NCI-H1092 treated with DMSO at 0.1 percent for 48 hours (cell line): ENCODE measurements at places on chromosomes 2 and 18.

DNA sequence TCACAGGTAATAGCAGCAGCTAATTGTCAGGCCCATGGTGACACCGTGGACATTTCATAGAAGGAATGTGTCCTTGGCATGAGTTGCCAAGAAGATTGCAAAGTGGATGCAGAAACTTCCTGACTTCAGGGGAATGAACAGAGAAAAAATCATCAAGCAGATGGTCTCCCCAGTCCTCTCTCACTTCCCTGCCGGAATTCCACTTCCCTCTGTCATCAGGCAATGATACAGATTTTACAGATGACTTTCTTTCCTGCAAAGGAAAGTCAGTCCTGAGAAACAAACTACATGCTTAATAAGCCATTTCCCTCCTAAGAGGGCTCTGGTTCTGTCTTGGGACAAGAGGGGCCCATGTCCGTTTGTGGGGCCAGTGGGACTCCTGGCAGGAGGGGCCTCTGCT lies 45.7 kb downstream of the KCNF1 start:
- no peak for DNase-seq

- peak; percentile 20 for DNase-seq
These were observed 11.0 kb upstream of the OSR1 start for GRCh38 chr2:19369341-19369955.

DNA sequence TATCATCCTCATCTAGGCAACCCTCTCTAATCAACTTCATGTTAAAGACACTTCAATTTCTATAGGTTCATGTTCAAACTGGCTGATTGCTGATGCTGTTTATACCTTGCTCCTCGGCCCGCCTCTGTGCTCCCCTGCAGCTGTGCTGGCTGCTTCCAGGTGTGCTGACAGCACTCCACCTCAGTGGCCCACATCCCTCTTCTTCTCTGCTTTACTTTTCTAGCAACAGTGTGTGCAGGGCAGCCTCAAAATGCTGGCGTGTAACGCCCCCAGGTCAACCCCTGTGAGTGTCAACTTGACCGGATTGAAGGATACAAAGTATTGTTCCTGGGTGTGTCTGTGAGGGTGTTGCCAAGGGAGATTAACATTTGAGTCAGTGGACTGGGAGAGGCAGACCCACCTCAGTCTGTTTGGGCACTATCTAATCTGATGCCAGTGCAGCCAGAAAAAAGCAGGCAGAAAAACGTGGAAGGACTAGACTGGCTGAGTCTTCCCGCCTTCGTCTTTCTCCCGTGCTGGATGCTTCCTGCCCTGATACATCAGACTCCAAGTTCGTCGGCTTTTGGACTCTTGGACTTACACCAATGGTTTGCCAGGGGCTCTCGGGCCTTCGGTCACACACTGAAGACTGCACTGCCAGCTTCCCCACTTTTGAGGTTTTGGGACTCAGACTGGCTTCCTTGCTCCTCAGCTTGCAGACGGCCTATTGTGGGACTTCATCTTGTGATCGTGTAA lies 94.7 kb downstream of the COL6A3 start:
- DNase-seq = no peak

DNA sequence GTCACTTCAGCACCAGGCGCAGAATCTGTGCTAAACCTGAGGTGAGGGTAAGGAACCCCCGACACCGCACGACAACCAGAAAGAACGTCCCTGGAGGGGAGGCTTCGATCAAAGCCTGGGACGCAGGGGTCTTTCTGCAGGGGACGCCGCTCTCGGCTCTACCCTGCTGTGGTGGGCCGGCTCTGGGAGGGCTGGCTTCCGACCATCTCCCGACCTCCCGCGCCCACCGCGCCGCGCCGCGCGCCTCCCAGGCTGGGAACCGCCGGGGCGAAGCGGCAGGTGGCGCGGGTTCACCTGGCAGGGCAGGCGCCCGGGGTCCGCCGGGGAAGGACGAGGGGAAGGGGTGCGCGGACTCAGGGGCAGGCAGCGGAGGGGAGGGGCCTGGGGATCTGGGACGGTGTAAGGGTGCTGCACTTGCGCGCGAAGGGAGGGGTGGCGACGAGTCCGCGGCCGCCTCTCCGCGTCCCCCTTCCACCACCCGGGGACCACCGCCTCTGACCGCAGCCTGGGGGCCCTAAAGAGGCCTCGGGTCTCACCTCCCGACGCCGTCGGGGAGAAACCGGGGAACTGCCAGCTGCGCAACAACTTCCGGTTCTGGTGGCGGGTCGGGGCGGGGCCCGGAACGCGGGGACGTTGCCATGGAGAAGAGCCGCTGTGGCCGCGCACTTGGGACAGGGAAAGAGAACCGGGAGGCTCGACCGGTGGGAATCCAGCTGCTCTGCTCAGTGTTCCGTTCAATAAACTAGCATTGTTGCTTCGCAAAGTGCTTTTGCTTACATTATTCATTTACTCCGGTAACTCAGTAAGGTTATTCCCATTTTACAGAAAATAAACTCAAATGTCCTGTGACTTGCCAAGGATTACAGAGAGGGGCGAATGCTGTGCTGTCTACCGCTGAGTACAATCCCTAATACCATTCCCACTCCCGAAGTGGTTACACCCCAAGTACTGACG lies at the start of gene ZNF396:
Gene ZNF396, minus strand, starts transcription at position 596 of the 954 bp plus-strand sequence. CDS start 3,045 bp downstream, outside the sequence.
- peak; percentile 70 for DNase-seq

GRCh38 chr2:46164529-46165301 lies 132.5 kb upstream of the EPAS1 start:
- DNase-seq = no peak

- DNase-seq = no peak
These were observed 17.4 kb downstream of the AFTPH start for GRCh38 chr2:64541547-64541946.

DNA sequence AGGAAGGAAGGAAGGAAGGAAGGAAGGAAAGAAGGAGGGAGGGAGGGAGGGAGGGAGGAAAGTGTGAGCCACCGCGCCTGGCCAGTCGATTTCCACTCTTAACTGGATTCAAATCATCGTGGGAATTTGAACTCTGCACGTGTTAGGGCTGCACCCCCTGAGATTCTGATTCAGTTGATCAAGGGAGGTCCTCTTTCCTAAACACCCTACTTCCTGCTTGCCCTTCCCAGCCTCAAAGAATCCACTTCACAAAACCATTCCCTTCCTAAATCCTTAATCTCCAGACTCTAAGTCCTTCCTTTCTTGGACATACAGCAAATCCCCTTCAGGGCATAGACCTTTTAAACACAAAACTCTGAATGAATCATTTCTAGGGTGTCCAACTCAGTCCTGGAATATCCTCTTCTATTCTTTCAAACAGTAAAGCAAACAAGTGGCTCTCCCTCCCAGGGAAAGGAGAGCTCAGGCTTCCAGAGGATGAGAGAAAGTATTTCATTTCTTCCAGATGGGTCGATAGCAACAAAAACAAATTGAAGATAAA lies 68.2 kb upstream of the MBOAT2 start:
- no peak for DNase-seq

- no peak for DNase-seq
These were observed 445.8 kb upstream of the RGPD4 start for GRCh38 chr2:107380912-107381311.

DNA sequence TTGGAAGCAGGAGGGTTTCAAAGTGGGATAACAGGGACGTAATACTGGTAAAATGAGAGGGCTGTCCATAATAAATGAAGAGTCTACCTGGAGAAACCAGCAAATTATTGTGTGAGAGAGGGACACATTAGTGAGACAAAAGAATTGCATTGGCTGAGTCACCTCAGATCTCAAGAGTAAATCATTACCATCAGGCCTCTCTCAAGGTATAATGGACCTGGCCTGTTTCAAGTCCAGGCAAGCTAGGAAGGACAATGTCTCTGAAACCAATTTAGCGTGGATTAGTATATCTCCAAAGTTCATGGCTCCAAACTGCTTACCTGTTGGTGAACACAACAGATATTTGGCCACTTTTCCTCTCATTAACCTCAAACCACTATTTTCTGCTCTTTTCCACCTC lies 471.4 kb downstream of the CMPK2 start:
- DNase-seq = no peak

- DNase-seq = no peak
These were observed 56.0 kb downstream of the SERPINB7 start for GRCh38 chr18:63831080-63831788.

GRCh38 chr2:113192459-113193100 lies 18.8 kb downstream of the PSD4 start:
- no peak for DNase-seq

DNA sequence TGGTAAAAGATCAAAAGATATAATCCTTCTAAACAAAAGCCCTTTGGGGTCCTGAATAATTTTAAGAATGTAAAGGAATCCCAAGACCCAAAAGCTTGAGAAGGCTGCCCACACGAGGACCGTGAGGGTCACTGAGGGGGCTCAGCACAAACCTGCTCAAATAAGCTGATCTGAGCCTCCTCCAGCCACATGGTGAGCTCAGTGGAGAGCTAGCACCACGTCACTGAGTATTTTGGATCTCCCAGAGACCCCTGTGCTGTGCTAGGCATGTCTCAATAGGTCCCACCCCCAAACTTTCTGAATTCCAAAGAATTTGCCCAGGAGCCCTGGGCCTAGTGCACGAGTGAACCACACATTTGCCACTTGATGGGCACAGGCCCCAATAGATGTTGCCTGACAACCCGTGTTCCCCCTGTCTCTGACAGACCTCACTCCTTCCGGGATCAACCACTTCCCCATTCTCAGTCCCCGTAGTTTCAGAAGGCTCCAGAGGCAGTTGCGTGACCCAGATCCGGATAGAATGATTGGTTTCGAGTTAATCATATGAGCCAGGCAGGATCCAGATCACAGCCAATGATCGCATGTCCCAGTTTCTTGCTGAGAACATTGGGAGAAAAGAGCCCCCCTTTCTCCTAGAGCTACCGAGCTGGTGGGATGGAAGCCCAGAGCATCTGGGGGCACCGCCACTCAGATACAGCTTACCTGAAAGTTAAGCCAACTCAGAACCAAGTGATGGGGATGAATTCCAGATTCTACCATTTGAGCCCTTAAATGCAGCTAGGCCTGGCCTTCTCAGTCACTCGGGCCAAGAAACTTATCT lies 203.8 kb downstream of the TNS1 start:
- no peak for DNase-seq

DNA sequence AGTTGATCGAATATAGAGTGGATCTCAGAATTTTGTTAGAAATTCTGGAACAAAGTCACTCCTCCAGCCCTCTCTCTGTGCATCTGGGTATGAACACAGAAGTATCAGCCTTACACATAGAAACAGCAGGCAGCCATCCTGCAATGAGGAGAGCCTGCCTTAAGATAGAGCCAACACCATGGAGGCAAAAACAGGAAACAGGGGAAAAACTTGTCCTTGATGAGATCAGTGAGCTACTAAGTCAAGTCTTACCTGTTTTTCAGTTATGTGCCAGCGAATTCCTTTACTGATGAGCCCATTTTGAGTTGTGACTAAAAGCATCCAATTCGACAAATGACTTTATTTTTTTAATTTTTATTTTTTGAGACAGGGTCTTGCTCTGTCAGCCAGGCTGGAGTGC lies 26.6 kb upstream of the MREG start:
- DNase-seq = no peak

DNA sequence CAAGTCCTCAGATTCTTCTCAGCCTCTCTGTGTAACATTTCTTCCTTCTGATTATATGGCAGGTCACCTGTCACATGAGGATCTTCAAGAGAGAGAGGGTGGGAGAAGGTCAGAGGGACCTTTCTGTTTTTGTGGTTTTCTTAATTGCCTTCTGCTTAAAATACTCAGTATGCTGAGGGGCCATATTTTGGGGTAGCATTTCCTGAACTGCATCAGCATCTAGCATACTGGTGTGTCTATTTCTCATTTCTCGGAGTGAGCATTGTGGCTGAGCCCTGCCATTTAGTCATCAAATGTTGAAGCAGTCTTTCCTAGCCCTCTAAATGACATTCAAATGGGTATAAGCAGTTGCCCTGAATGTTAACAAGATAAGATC lies 162.7 kb downstream of the MYO3B start:
- no peak for DNase-seq

GRCh38 chr2:102058293-102058833 lies 66.6 kb downstream of the IL1R2 start:
- DNase-seq = no peak

DNA sequence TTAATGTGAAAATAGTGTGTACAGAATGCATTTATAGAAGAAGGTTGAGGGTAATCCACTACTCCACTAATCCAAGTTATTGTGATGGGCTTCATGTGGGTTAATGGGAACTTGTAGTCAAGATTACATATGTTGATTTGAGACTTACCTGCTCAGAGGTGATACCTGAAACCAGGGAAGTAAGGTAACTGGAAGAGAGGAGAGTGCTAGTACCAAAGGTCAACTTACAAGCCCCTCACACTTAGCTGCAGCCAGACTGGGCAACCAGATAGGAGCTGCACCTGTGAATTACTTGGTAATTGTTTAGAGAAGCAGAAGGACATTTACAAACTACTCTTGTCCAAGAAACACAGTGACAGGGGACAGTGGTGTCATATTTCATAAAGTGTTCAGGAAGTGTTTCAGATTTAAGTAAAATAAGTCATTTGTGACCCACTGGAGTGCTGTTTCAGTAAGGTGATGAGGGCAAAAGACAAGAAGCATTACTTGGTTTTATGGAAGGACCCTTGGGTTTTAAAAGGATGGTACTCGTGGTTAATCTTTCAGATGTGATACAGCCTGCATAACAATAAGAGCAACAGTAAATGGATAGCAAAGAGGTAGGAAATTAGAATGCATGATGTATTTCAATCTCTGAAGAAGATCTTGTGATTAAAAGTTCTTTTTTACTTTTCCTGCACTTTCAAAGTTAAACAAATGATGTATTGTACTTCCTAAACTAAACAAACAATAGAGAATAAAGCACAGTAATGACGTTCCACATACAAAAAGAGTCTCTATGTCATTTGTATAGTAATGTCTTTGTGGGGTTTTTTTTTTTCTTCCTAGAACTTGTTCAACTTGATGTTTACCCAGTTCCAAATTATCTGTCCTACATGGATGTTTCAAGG lies 189.3 kb downstream of the PHLPP1 start:
- DNase-seq = no peak

DNA sequence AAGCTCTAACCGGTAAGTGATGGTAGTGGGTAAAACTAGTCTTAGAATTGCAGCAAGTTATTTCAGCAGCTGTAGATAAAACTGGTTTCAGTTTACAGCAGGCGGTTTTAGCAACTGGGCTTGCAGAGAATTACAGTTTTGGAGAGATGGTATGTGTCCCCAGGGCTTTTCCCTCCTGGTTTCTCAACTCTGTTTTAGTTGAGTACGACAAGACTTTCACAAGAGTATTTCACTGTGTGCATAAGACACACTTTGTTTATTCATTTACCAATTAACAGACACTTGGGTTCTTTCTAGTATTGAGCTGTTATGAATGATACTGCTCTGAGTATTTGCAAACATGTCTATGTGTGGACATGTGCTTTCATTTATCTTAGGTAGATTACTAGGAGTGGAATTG lies 65.6 kb upstream of the RFX8 start:
- DNase-seq = no peak

GRCh38 chr2:202165945-202166344 lies 72.5 kb downstream of the SUMO1 start:
- DNase-seq = no peak

- no peak for DNase-seq
These were observed 494 bp downstream of the ANKZF1 start for GRCh38 chr2:219230059-219230540.

- DNase-seq = no peak
These were observed 68.8 kb downstream of the TMEM131 start for GRCh38 chr2:97926946-97927345.
